ENCODE measurements at places on chromosomes 1 and 21.

DNA sequence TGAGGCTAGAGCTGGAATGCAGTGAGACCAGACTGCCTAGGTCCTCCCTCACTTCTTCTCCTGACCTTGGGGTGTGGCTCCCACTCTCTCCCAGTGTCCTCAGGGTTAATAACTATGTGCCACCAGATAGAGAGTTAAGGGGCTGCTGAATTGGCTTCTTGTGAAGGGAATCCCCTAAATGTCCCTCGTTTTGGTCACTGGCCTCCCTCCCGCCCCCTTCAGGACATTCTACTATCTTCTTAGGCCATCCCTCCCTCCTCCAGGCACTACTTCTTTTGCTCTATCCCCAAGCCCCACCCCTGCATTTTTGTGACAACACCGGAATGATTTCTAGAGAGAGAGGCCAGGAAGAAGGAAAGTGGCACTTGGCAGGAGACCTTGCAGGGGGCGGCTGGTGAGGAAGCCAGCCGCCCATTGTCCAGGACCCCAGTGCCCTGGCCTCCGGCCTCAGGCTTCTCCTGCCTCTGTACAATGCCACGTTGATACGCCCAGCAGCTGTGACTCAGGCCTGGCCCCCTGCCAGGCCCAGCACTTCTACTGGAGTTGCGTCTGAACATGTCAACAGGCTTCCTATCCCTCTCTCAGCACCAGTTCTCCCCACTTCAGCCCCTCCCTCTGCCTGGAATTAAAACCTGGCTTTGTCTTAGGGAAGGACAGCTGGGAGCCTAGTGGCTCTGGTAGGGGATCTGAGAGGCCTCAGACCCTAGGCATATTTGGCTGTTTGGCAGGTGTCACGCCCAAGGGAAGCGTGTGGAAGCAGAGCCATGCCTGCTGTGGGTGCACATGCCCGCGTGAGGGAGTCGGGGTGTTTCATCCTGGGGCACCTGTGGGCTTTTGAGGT lies 9.1 kb downstream of the LMNA start:
- peak; percentile 47 for DNase-seq

DNA sequence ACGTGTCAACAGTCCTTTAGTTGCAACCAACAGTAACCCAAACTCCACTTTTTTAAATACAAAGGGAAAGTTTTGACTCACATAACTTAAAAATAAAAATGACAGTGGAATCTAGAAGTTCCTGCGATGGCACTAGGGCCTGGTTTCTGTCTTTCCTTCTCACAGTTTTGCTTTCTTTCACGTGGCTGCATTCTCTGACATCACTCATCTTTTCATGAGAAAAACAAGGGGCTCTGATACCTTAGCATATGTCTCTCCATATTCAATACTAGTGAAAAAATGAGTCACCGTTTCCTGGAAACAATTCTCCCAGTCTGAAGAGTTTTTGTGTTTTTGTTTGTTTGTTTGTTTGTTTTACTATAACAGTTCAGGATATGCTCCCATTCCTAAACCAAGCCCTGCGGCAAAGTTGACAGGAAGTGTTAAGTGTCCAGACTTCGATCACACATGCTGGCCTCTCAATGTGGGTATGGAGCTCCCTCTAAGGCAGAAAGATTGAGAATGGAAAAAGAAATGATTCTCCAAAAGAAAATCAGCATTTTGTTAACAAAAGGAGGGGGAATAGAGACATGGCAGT lies 483.3 kb downstream of the TTLL7 start:
- no peak for DNase-seq

- DNase-seq: no peak
Measured at GRCh38 chr1:155009221-155009711, 6.7 kb downstream of the ZBTB7B start.

- DNase-seq: no peak
Measured at GRCh38 chr1:176033881-176034280, 173.2 kb downstream of the COP1 start.

DNA sequence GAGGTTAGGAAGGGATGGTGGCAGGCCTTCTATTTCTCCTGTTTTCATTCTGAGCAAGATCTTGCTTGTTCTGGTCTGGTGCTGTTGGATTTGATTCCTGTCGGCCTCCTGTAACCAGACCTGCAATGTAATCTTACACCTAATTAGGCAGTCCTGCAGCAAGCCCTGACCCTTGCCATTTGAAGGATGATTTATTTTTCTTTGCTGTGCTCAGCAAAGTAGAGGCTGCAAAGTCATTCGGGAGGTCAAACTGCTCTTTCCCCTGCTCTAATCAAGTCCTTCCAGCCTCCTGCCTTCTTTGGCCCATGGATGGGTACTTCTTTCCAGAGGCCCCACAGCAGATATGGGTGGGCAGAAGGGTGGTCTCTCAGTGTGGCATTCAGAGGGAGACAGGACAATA lies 417.7 kb upstream of the USP24 start:
- no peak for DNase-seq

GRCh38 chr21:26954662-26955121 lies 12.2 kb downstream of the ADAMTS5 start:
- DNase-seq: no peak

DNA sequence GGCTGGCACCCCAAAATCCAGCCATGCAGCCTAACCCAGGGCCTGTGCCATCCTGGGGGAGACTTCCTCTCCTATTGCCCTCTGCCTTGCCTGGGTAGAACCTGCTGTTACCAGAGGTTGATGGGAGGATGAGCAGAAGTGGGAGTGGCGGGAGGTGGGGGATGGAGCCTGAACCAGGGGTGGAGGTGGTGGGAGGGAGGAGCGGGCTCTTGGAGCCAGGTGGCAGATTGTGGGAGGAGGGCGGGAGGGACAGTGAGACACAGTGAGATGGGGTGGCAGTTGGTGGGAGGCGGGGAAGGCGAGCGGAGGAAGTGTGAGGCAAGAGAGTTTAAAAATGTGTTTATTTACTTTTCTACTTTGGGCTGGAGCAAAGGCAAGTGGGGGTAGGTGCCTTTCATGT lies 87.3 kb downstream of the KCNJ6 start:
- DNase-seq: no peak

GRCh38 chr1:1988061-1988945 lies 15.3 kb downstream of the CFAP74 start:
- no peak for DNase-seq

GRCh38 chr1:101080859-101081258 lies 55.3 kb upstream of the DPH5 start:
- no peak for DNase-seq

GRCh38 chr21:45308194-45309068 lies 20.7 kb upstream of the POFUT2 start:
- DNase-seq: no peak

GRCh38 chr1:9573723-9574122 lies 15.0 kb upstream of the TMEM201 start:
- DNase-seq: no peak

GRCh38 chr1:214416858-214417257 lies 134.5 kb downstream of the PTPN14 start:
- DNase-seq: no peak

GRCh38 chr1:152880907-152881306 lies 2.8 kb downstream of the SMCP start:
- no peak for DNase-seq

DNA sequence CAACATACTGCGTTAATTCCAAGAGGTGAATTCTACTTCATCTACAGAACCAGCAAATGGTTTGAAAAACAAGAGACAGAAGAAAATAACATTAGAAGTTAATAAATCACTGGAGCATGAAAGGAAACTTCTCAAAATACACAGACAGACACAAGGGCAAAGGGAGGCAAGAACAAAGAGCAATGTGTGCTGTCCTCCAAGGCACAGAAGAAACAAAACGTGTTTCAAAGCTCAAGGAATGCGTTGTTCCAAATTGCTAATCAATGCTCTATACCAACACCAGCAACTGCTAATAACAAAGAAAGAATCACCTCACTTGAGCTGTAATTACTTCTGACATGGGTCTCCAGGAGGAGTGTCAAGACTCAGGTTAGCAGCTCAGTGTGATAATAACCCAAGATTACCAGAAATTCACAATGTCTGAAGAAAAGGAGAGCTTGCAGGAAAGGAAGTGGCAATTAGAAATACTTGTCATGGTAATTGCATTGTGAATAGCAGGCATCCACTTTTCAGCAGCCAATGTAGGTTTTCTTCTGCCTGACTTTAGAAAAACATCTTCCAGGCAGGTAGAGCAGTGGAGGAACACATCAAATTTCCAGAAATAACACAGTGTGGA lies 175.4 kb downstream of the SEC16B start:
- no peak for DNase-seq

DNA sequence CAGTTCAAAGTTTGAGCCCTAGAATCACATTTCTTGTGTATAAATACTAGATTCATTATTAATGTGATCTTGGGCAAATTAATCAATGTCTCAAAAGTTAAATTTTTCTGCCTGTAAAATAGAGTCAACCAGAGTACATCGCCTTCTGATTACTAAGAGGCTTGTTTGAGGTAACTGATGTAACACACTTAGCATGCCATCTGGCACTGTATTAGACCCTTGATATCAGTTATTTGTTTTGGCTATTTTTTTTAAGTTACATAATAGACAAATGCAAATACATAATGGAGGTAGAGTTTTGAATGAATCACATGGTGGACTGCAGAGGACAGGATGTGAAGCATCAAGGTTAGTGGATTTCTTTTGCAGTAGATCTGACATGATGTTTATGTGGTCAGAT lies 298.4 kb downstream of the ADGRL2 start:
- no peak for DNase-seq

GRCh38 chr21:43361493-43362296 lies 65.2 kb downstream of the SIK1 start:
- DNase-seq: no peak

- no peak for DNase-seq
Measured at GRCh38 chr21:46038871-46039397, 57.4 kb downstream of the COL6A1 start.

- no peak for DNase-seq
Measured at GRCh38 chr1:46401964-46402626, 8.0 kb downstream of the FAAH start.

- no peak for DNase-seq
Measured at GRCh38 chr1:19708567-19709110, 44.0 kb downstream of the HTR6 start.

DNA sequence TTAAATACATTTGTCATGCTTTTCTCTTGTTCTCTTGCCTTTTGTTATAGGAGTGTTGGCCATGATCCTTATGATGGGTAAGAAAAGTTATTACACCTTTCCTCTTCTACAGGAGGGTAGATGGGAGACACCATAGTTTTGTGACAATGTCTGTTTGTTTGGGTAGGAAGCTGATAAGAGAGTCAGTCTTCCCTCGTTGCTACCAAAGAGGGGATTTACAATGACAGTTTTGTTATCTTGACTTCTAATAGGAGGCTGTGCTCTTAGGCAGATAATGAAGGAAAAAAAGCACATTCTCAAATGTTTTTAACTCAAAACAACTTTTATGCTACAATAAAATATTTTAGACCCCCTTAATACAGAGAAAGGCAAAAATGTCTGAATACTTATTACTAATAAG lies 48.0 kb upstream of the WLS start:
- no peak for DNase-seq

DNA sequence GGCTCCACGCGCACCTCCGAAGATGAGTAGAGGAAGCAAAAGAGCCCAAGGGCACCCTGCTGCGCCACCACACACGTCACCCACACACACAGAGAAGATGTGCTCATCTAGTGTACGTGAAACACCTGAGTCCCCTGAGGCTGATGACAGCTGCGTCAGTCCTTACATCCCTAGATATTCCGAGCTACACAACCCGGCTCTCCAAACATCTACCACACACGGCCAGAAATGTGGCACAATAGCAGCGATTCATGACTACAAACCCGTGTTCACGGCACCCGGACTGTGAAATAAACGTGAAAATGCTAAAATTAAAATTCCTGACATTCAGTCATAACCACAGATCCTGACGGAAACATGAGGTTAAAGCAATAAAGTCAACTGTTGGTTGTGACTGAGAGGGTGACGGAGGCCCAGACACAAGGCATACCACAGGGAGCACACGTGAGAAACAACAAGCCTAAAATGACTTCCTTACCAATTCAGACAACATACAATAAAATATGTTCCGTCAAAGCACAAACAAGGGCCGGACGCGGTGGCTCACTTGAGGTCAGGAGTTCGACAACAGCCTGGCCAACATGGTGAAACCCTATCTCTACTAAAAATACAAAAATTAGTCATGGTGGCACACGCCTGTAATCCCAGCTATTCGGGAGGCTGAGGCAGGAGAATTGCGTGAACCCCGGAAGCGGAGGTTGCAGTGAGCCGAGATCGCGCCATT lies 7.3 kb downstream of the SSU72 start:
- no peak for DNase-seq

DNA sequence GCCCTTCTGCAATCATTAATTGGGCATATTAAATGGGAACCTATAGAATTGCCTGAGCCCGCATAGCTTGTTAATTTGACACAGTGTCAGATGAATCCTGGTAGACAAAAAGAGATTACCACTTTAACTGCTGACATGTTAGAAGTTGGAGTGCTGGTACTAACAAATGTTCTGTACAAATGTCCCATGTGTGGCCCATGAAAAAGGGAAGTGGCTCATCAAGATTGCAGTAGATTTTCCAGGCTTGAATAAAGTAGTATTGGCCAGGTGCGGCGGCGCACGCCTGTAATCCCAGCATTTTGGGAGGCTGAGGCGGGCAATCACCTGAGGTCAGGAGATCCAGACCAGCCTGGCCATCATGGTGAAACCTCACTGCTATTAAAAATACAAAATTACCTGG lies 45.6 kb downstream of the GNPAT start:
- no peak for DNase-seq

DNA sequence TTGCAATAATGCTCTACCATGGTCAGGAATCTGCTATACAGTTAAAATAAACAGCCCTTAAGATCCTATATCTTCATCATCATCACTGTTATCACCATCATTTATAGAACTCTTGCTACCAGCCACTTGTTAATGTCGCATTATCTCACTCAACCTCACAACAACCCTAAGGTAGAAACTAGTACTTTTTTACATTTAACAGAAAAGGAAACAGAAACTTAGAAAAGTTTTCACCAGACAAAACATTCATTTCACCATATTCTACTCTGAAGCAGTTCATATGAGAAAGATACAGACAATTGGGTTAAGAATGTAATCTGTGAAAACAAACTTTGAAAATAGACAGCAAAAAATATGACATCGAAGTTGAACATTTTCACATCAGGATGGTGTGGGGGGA lies 262.6 kb downstream of the ATG4C start:
- no peak for DNase-seq

DNA sequence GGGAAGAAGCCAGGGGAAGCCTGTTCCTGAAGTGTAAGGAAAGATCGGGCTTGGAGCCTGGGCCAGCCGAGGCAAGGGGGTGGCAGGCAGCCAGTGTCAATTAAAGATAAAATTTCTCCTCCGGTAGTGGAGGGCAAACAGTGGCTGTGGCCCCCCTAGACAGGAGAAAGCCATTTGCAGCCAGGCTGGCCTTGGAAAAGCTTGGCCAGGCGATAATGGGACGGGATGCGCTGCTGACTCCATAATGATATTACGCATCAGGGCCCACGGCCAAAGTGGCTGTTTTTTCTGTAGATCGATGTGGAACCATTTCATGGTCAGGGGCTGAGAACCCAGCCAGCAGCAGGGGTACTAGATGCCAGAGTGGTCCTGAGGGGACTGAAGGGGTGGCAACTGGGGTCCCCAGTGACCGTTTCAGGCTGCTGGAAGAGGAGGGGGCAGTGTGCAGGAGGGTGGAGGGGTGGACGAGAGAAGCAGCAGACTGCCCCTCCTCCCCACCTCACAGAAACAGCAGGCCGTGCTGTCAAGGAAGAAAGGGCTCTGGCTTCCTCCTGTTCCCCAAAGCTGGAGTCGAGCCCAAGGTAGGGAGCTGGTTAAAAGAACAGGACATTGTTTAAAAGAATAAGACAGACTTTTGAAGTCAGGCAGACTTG lies 25.2 kb downstream of the KCNC4 start:
- DNase-seq: no peak

GRCh38 chr1:100778748-100779147 lies 59.2 kb downstream of the VCAM1 start:
- DNase-seq: no peak

Measured in stimulated activated CD8-positive, alpha-beta memory T cell treated with anti-CD3 and anti-CD28 coated beads, Interleukin-4, amount 100 ng/mL, for 24 hours (primary cell).